PC-3 (cell line): ENCODE measurements at places on chromosomes 2 and 18.

GRCh38 chr2:191176305-191176704 is 25.5 kb upstream of the STAT4 start:
- H3K4me3 ChIP-seq = no peak overlapping the region
- DNase-seq = no peak
- no peaks in the 10 kb centered on the region for H3K36me3 ChIP-seq
- H3K4me1 ChIP-seq = peaks cover 53% of the 10 kb centered on the region

GRCh38 chr2:133508546-133509165 is 59.6 kb downstream of the NCKAP5 start:
- no peak overlapping the region for H3K4me3 ChIP-seq
- no peak for DNase-seq
- no peaks in the 10 kb centered on the region for H3K27me3 ChIP-seq
- H3K27ac ChIP-seq = no peak overlapping the region
- H3K36me3 ChIP-seq = no peaks in the 10 kb centered on the region

DNA sequence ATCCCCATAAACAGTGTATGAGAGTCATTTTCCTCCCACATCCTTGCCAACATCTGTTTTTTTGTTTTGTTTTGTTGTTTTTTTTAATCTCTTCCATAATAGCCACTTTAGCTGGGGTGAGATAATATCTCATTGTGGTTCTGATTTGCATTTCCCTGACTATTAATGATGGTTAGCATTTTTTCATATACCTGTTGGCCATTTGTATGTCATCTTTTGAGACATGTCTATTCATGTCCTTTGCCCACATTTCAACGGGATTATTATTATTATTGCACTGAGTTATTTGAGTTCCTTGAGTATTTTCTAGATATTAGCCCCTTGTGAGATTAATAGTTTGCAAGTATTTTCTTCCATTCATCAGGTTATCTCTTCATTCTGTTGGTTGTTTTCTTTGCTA is 223.3 kb downstream of the LPIN1 start:
- H3K4me1 ChIP-seq = no peaks in the 10 kb centered on the region
- H3K27ac ChIP-seq = no peak overlapping the region
- H3K36me3 ChIP-seq = no peaks in the 10 kb centered on the region
- DNase-seq = no peak

DNA sequence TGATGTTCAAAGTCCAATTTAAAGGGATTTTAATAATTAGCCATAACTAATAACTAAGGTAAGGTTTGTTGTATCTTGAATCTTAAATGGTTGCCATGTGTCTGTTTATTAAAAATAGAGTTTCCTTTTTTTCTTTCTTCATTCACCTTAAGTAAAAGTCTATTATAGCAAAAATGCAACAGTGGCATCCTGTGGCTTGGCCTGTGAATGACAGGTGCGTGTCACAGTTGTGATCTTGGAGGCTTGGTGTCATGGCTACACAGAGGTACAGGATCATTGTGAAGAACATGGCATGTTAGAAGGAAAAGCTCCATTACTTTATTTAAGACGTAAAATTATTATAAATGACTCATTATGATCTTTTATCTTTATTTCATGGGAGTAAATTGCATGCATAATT is 246.1 kb downstream of the BCL2 start:
- no peak overlapping the region for H3K4me3 ChIP-seq
- H3K27me3 ChIP-seq = no peaks in the 10 kb centered on the region
- peak; percentile 54 for DNase-seq

DNA sequence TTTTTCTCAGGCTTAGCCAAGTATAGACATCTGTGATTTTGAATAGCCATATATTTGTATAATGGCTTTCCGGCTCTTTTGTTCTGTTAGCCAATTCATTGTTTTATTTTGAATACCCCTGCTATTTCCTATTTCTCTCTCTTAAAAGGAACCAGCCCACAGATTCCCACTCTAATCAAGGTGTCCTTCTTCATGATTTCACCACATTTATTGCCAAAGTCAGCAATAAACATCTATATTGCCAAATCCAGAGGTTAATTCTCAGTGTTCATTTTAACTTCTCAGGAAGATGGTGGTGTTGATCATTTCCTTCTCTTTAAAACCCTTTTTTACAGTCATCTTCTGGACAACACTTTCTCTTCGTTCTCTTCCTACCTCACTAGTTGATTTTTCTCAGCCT is 13.1 kb upstream of the ITPRID2 start:
- H3K4me3 ChIP-seq = no peak overlapping the region
- peaks cover 17% of the 10 kb centered on the region for H3K4me1 ChIP-seq
- H3K27me3 ChIP-seq = no peaks in the 10 kb centered on the region
- DNase-seq = no peak
- H3K27ac ChIP-seq = no peak overlapping the region

DNA sequence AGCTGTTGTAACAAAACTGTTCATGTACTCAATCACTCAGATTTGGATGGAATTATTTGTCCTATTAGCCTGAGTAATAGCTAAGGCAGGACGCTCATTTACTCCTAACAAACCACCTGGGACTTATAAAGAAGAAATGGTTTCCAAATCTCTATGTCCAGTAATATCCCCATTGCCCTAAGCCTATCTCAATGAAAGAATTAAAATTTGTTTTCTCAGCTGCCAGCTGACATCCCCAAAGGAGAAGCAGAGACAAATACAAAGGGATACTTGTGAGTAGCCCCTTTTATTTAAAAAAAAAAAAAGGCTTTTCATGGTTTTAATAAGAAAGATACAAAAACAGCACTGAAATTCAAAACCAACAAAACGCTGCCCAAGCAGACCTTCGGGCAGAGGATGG is 211.4 kb upstream of the PARD3B start:
- no peaks in the 10 kb centered on the region for H3K36me3 ChIP-seq
- H3K27ac ChIP-seq = no peak overlapping the region
- peaks cover 23% of the 10 kb centered on the region for H3K4me1 ChIP-seq

DNA sequence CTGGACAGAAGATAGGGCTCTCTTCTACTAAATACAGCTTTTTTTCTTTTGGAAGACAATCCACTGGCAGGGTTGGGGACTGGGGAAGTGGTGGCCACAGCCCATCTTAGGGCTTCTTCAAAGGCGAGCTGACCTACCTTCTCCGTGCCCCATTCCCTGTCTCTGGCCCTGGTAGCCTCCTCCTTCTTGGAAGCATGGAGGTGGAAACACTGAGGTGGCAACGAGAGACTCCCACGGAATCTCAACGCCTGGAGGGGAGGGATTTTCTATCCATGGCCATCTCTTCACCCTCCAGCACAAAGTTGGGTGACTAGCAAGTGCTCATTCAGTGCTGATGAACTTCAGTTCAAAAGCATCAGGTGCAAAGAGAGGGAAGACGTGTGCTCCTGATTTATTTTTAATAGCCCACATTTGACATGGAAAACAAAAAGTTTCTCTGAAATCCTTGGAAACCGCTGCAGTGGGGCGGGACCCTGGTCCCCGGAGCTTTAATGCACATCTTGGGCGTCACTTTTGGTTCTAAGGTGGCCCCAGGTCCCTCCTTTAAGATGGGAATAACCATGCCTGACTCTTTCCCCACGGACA is 633 bp upstream of the ARMC9 start:
- H3K36me3 ChIP-seq = no peaks in the 10 kb centered on the region
- no peak for DNase-seq
- H3K4me1 ChIP-seq = peaks cover 27% of the 10 kb centered on the region

DNA sequence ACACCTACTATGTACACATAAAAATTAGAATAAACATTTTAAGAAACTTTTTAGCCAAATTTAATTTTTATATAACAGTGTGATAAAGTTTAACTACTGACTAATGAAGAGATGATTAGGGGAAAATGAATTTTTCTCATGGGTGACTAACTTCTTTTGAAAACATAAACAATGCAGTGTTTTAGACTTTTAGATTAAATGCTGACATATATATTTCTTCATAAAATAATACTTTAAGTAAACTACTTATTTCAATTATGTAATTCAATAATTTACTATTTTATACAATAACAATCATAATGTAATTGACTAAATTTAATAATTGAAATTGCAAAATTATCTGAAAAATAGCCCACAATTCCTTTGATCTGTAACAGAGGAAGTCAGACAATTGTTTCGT is 233.3 kb upstream of the PXDN start:
- DNase-seq = no peak
- no peaks in the 10 kb centered on the region for H3K4me1 ChIP-seq
- no peak overlapping the region for H3K27ac ChIP-seq
- no peak overlapping the region for H3K4me3 ChIP-seq
- H3K36me3 ChIP-seq = no peaks in the 10 kb centered on the region

- H3K27ac ChIP-seq = no peak overlapping the region
- no peaks in the 10 kb centered on the region for H3K36me3 ChIP-seq
- no peak overlapping the region for H3K4me3 ChIP-seq
- no peaks in the 10 kb centered on the region for H3K4me1 ChIP-seq
- no peak for DNase-seq
- H3K27me3 ChIP-seq = peaks cover 89% of the 10 kb centered on the region
Measured at GRCh38 chr2:106537791-106538191, 50.6 kb downstream of the CD8B2 start.

DNA sequence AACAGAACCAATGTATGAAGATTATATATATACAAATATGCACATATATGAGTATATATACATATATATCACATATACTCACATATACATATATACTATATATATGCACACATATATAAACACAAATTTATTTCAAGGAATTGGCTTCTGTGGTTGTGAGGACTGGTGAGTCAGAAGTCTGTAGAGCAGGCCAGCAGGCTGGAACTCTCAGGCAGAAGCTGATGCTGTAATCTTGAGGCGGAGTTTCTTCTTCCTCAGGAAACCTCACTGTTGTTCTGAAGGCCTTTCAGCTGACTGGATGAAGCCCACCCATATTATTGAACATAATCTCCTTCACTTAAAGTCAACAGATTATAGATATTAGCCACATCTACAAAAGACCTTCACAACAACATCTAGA is 143.9 kb upstream of the CREB1 start:
- H3K4me3 ChIP-seq = no peak overlapping the region
- no peaks in the 10 kb centered on the region for H3K36me3 ChIP-seq
- H3K27me3 ChIP-seq = no peaks in the 10 kb centered on the region
- peak; percentile 27 for DNase-seq

DNA sequence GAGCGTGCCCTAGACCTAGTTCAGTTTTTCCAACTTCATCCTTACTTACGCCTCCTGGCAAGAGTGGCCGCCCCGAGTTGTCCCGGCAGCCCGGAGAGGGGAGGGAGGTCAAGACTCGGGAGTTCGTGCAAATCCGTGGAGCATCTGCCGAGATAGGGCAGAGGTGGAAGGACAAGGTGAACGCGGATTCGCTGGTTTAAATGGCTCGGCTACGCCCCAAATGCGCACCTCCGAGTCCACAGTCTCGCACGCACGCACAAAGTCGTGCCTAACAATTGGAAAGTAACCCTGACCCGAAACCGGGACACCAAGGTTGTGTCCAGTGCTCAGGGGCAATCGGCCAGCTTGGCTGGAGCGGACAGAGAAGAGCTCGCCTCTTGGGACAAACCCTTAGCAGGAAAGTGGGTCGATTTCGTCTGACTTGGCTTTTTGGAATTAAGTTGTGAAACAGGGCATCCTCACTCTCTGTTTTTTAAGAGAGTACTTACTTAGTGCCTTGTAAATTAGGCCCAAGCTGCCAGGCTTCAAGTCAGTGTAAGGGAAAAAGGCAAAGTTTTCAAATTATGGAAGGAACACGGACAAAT is 726 bp upstream of the SS18 start:
- H3K27ac ChIP-seq = peak overlapping the region; percentile 73
- DNase-seq = no peak
- peaks cover 20% of the 10 kb centered on the region for H3K4me1 ChIP-seq

- H3K27me3 ChIP-seq = no peaks in the 10 kb centered on the region
- no peaks in the 10 kb centered on the region for H3K36me3 ChIP-seq
- no peaks in the 10 kb centered on the region for H3K4me1 ChIP-seq
- H3K4me3 ChIP-seq = no peak overlapping the region
Measured at GRCh38 chr2:100126201-100126600, 16.2 kb downstream of the AFF3 start.

GRCh38 chr2:120736624-120737339 is 1.1 kb downstream of the GLI2 start:
- H3K4me3 ChIP-seq = peak overlapping the region; percentile 79
- no peaks in the 10 kb centered on the region for H3K27me3 ChIP-seq
- no peaks in the 10 kb centered on the region for H3K36me3 ChIP-seq
- peak; percentile 62 for DNase-seq
- H3K27ac ChIP-seq = peak overlapping the region; percentile 36
